Stimulated activated CD4-positive, alpha-beta T cell treated with anti-CD3 and anti-CD28 coated beads, Interleukin-1b, Interleukin-23, amount 100 ng/mL, for 24 hours (primary cell): ENCODE measurements at places on chromosomes 2 and 18.

DNA sequence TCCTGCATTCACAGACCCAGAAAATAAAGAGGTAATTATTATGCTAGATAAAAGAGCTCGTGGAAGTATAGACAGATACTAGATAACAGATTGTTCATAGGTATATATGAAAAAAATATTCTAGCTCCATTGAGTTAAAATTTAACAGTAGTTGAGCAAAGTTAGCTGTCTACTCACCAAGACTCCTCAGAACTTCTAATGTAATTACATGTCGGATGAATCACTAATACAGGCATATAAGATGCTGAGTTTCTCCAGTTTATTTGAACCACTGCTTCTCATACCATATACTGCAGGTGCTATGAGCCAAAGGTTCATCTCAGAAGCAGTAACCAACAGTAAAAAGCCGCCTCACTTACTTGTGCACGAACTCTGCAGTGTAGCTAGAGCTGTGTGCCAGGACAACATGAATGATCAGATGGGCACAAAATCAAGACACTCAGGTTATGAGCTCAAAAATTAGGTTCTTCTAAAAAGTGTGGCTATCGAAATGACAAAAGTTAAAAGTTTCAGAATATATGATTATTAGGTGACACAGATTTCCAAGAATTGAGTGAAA lies 373.4 kb downstream of the NCKAP5 start:
- DNase-seq, result no peak

GRCh38 chr2:162050513-162050961 lies 23.5 kb downstream of the DPP4 start:
- no peak for DNase-seq

DNA sequence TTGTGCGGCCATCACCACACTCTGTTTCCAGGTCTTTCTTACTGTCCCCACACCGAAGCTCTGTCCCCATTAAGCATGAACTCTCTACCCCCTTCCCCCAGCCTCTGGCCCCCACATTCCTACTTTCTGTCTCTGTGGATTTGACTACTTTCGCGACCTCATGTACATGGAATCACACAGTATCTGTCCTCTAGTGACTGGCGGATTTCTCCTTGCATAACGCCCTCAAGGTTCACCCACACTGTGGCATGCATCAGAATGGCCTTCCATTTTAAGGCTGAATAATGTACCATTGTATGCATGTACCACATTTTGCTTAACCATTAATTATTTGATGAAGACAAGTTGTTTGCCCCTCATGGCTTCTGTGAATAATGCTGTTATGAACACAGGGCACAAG lies 467.6 kb upstream of the HS6ST1 start:
- DNase-seq, result no peak

- DNase-seq, result no peak
These were observed 782.3 kb downstream of the LRP1B start for GRCh38 chr2:141348481-141348880.

GRCh38 chr2:204585930-204586329 lies 40.7 kb downstream of the PARD3B start:
- no peak for DNase-seq

DNA sequence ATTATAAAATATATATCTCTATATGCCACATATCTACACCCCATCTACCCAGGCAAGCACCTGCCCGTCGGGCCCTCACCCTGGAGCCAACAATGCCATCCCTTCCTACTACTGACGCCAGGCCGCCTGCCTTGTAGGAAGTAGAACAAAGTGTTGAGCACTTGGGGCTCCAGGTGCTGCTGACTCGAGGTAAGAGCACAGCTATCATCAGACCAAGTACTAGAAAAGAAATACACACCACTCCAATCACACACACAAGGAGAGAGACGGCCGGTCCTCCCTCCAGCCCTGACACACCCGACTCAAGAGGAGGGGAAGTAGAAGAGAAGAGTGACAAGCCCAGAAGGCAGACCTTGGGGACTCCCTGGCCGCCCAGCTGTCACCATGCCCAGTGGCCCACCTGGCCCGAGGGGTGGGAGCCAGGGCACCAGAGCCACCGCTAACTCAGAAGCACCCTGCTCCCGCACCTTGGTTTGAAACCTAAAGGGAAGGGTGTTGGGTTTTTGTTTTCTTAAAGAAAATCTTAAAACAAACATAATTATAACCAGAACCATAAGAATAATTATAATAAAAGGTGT lies 64.0 kb upstream of the POMC start:
- DNase-seq, result no peak

DNA sequence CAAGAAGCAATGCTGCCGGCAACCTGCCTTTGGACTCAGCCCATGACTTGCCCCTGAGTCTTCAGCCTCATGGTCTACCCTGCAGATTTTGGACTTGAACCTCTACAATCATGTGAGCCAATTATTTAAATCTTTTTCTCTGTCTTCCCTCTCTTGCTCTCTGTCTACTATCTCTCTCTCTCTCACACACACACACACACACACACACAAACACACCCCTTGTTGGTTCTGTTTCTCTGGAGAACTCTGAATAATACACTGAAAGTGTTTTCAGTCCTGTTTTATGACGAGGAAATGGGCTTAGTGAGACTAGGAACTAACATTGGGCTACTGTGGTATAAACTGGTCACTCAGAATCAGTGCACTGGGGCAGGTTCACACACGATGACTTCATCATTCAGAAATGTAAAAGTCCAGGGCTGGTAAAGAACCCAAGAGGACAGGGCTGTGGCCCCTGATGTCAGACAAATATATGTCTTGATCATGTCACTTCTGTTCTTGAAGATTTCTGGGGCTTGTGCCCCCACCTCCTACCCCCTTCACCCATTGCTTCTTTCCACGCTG lies 266.1 kb upstream of the SIX2 start:
- no peak for DNase-seq

GRCh38 chr2:116724550-116724949 lies 1089.9 kb upstream of the DDX18 start:
- no peak for DNase-seq

DNA sequence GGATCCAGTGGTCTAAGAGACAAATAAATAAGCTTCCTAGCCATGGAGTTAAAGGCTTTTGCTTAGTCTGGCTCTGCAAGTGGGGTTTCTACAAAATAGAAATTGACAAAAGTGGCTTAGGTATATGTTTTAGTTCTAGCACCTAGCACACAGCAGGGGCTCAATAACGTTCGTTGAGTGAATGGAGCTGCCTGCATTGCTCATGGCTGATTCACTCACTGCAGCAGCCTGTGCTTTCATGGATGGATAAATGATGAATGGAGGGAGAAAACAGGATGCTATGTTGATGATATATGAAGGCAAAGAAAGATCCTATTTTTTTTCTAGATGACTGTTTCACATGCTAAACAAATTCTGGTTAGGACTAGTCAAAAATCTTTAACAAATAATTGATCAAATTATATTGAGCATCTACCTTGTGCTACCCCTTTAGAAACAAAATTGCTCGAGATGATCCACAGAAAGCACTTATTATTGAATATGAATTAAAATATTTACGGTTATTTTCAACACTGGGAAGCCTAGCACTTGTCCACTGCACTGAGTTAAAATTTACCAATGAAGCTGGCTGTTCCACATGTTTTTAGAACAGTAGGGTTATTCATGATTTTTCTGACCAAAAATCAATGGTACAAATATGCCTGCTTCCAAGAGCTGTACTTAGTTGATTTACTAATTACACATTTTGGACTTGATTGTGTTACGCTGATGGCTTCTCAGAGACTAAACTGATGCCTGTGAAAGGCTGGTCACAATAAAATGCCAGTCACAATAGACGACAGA lies 39.6 kb downstream of the HDHD2 start:
- no peak for DNase-seq

DNA sequence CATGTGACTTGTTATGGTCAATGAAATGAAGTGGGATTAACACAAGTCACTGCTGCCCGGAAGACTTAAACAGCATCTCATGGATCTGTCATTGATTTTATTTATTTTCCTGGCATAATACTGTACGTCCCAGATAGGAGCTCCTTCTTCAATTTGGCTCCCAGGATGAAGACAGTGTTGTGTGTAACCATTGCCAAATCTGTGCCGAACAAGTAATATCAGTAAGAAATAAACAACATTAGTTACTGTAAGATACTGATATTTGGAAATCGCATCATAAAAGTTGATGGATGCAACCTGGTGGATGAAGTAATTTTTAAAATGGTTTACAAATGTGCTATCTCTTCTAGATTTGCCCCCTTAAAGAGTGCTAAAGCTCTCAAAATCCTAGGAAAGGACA lies 419.0 kb upstream of the MMADHC start:
- DNase-seq, result no peak

- DNase-seq, result no peak
These were observed 72.6 kb downstream of the LRRFIP1 start for GRCh38 chr2:237699870-237700511.

DNA sequence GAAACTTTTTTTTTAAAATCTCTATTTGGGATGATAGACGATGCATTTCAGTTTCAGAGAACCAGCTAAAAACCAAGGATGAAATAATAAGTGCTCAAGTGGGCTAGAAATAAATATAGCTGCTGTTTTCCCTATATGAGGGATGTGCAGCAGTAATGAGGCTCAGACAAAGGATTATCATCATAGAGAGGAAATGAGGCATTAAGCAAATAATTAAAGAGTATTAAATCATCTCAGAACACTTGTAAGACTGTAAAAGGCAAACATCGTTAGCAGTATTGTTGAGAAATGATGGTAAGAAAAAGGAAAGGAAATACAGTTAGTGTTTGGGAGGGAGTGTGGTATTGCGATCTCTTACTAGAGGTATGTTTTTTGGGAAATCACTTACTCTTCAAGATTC lies 233.5 kb downstream of the TGIF1 start:
- no peak for DNase-seq

DNA sequence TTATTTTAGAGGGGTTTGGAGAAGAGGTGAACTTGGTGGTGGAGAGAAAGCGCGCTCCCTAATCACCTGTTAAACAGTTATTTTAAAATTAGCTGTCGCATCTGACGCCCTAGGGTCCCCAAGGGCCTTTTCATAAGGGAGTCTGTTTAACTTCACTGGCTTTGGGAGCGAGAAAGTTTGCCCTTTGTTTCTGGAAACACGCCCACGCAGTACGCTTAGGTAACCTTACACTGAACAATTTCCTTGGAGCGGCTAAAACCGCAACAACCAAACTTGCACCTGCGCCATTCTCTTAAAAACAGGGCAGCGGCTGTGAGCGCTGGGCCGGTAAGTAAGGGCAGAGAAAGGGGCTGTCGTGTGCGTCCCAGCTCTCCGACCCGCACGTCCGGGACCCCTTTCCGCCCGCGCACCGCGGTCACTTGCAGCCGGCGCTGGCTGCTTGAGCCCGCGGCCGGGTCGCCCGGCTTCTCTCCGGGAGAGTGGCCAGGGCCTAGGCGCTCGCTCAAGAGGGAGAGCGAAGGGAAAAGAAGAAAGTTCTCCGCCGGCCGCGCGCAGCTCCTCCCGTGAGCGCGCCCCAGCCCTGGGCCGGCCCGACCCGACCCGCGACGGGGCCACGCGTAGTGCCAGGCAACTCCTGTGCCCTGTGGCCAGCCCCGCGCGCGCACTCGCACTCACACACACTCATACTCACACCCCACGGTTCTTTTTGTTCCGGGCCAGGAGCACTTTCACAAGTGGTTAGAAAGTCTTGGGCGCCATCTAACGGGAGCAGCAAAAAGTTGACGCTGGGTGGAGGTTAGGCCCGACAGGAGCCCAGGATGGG lies 19.2 kb downstream of the POU3F3 start:
- DNase-seq, result peak; percentile 12

GRCh38 chr18:5237083-5237722 lies 40.1 kb upstream of the AKAIN1 start:
- no peak for DNase-seq

DNA sequence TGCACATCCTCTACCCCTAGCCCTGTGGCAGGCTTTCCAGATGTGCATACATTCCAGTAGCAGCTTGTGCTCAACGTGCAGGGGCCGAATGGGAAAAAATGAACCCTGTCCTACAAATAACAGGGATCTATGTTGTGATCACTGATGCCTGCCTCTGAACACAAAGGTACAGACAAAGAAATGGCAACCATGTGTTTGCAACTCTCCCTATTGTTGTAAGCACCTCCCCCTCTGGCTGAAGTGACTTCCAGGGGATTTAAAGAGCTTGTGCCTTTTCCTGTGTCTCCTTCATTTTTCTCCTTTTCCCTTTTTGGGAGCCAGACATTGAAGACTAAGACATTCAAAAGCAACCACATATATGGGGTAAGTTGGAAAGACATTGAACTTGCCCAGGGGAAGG lies 21.6 kb downstream of the ARHGAP25 start:
- no peak for DNase-seq

DNA sequence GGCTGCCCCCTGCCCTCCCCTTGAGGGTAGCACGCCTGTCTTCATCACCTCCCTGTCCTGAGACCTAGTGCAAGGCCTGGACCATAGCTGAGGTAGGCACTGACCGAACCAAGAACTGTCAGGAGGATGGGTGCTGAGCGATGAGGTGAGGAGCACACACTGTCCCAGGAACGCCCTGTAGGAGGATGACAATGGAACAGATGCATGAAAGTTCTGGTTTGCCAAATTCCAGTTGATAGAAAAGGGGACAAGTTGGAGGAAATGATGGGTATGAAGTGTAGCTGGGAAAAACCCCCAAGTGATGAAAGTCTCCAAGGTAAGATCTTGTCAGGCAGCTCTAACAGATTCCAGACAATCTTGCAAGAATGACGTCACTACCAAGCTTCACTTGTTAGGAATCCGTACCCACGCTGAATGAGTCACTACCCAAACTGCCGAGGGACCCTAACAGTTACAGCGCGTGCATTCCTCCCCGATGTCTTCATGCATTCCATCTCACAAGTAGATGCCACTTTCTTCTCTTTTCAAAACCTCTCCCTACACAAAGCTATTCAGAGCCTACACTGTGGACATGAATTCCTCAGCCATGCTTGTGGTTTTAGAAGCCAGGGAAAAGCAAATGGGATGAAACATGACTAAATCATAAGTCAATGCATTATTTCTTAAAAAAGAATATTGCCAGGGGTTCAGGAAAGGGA lies 27.6 kb downstream of the MRPL33 start:
- DNase-seq, result no peak

- DNase-seq, result no peak
These were observed 307.1 kb downstream of the GRB14 start for GRCh38 chr2:164314148-164314547.

DNA sequence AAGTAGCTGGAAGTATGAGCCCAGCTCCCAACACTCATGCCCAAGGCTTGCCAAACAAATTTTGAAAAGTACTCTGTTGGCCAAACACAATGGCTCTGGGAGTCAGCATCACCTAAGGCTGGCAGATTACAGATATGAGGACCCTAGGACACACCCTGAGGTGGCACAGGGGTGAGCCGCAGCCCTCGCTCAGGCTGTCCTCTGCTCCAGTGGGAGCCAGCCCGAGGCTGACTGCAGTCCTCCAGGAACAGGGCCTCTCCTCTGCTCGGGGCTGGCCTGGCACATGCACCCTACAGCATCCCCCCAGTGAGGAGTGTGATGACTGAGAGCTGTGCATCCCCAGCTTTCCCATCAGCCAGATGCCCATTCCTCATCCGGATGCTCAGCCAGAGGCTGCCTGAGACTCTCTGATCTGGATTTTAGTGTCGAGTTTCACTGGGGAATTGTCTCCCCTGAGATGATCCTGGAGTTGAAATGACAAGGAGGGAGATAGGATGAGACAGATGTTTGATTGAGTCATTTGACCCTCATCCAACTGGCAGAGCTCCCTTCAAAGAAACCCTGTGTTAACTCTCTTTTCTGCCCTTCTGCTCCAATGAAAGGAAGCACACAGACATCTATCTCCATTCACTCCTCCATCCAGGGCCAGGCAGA lies 269.3 kb upstream of the NCKAP5 start:
- DNase-seq, result no peak

GRCh38 chr18:25190472-25190871 lies 161.5 kb downstream of the ZNF521 start:
- no peak for DNase-seq

GRCh38 chr18:48407358-48407757 lies 1.8 kb downstream of the ZBTB7C start:
- no peak for DNase-seq

GRCh38 chr2:232584238-232584637 lies 33.7 kb downstream of the EIF4E2 start:
- DNase-seq, result no peak
